Stimulated activated CD4-positive, alpha-beta T cell treated with anti-CD3 and anti-CD28 coated beads, Interleukin-15, amount 100 ng/mL, for 24 hours (primary cell): ENCODE measurements at places on chromosomes 13 and 19.

- DNase-seq, result no peak
These were observed 66.1 kb upstream of the FRY start for GRCh38 chr13:31965361-31966066.

GRCh38 chr19:38773469-38774177, at the start of gene LGALS7:
LGALS7 (minus strand) TSS chr19:38773517; CDS start chr19:38773492, 25 bp downstream.
- DNase-seq, result no peak

- DNase-seq, result no peak
These were observed 16.5 kb downstream of the MIER2 start for GRCh38 chr19:328025-328505.

DNA sequence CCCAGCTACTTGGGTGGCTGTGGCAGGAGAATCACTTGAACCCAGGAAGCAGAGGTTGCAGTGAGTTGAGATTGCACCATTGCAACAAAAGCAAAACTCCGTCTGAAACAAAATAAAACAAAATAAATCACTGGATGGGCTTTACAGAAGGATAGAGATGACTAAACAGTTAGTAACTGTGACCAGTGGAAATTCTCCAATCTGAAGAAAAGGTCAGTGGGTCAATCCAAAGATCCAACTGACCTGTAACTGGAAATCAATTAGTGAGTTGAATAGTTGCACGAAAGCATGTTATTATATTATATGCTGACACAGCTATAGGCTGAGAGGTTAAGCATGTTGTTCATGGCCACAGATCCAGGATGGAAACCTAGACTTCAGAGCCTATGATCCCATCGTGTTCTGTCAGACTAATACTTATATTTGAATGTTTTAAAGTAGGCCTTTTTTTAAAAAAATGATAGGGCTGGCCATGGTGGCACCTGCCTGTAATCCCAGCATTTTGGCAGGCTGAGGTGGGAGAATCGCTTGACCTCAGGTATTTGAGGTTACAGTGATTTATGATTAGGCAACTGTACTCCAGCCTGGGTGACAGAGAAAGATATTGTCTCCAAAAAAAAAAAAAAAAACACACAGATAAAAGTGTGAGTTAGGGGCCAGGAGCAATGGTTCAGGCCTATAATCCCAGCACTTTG, 1.4 kb downstream of the ECH1 start:
- no peak for DNase-seq

GRCh38 chr19:54136864-54137698, 481 bp upstream of the CNOT3 start:
- peak; percentile 99 for DNase-seq

DNA sequence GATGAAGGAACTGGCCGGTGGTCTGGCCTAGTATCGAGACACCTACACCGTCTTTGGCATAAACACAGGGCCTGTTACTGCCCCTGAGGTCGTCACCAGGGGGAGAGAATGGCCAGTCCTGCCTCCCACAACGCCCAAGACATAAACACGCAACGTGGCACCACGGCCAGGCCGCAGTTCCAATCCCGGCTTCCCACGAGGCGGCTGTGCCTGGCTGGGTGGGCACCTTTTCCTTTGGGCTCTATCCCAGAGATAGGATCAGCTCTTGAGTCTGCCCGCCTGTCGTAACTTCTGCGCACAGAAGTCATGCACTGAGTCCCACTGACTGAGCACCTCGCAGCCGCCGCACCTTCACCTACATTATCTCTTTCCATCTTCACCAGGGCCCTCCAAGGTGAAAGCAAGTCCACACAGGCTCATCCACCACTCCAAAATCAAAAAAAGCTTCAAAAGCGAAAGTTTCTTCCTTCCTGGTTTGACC, 1.1 kb downstream of the MIER2 start:
- no peak for DNase-seq

GRCh38 chr13:23749288-23749873, 139.8 kb downstream of the MIPEP start:
- no peak for DNase-seq

DNA sequence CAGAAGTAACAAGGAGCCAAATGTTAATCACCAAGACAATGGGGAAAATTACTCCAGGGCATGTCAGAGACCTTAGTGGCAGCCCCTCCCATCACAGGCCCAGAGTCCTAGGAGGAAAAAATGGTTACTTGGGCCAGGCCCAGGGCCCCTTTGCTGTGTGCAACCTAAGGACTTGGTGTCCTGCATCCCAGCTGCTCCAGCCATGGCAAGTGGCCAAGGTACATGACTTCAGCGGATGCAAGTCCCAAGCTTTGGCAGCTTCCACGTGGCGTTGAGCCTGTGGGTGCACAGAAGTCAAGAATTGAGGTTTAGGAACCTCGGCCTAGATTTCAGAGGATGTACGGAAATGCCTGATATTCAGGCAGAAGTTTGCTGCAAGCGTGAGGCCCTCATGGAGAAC, 46.7 kb downstream of the OR10H4 start:
- no peak for DNase-seq

GRCh38 chr19:5023128-5023571, 54.2 kb downstream of the KDM4B start:
- no peak for DNase-seq

GRCh38 chr13:37443538-37443937, 155.0 kb downstream of the POSTN start:
- no peak for DNase-seq

DNA sequence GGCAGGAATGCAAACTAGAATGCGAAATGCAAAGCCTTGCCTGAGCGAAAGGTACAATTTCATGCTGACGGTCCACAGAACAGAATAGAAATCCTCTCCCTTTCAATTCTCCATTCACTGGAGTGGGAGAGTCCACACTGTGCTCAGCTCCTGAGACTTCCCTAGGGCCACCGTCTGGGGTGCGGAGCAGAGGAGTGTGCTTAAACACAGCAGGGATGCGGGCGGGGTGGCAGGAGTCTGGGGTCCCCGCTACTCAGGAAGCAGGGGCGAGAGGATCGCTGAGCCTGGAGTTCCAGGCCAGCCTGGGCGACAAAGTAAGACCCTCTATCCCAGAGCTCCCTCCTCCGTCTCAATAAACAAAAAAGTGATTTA, 552 bp upstream of the ZNF816 start:
- DNase-seq, result peak; percentile 18

- DNase-seq, result no peak
These were observed 205.9 kb upstream of the MIR17HG start for GRCh38 chr13:91141543-91142061.

GRCh38 chr13:29886446-29886845, 36.0 kb upstream of the UBL3 start:
- peak; percentile 62 for DNase-seq

DNA sequence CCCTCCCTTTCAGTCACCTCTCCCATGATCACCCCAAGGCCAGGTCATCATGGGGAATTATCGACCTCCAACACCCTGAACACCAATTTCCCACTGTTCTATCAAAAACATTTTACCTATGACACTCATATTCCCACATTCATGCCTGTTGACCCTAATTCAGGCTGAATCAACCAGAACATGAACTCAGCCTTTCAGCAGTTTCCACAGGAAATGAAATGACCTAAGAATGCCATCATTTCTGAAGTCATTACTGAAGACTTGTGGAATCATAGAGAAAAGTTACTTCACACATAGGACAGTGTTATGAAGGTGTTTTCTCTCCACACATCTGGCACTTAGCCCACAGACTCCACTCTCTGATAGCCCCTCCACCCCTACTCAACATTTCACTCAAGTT, 29.9 kb upstream of the FAM124A start:
- no peak for DNase-seq

GRCh38 chr19:10243606-10244005, 8.4 kb upstream of the MRPL4 start:
- DNase-seq, result no peak

- no peak for DNase-seq
These were observed 2.1 kb upstream of the HMG20B start for GRCh38 chr19:3570606-3571011.

DNA sequence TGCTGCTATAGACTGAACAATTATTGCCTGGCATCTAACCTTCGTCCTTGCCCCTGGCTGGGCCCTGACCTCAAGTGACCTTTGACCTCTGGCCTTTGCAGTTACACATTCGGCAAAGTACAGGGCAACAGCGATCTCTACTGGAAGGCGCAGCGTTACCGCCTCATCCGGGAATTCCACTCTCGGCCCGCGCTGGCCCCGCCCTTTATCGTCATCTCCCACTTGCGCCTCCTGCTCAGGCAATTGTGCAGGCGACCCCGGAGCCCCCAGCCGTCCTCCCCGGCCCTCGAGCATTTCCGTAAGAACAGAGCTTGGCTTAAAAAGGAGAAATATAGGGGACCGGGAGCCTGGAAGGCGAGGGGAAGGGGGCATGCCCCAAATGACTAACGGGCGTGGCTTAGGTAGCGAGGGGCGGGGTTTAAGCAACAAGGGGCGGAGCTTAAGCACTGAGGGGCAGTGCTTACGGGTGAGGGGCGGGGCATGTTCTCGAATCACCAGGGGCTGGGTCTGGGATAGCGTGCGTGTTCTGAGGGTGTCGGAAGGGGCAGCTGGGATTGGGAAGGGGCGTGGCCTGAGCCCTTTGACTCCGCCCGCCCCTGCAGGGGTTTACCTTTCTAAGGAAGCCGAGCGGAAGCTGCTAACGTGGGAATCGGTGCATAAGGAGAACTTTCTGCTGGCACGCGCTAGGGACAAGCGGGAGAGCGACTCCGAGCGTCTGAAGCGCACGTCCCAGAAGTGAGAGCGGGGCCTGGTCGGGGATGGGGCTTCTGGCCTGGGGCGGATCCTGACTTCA, 52.7 kb downstream of the TRPM4 start:
- peak; percentile 57 for DNase-seq

DNA sequence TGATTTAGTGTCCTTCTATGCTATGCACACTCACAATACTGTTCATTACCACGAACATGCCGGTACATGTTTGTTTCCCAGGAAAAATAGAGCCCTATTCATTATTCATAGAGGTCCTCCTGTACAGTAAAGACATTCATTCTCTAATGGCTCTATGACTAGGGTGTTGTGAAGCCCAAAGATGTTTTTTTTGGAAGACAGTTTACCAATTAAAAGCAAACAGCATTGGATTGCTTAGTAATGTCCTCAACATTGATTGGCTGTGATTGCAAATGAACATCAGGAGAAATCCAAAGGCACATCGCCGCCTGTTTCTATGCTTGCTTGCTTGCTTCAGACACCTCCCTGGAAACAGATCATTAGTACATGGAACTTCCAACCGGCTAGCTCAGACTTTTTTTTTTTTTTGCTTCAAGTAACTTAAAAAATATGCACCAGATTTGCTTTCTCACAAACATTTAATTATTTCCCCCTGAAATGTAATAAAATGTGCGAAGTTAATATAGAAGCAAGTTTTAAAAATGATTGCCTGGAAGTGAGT, 8.8 kb upstream of the GPC6 start:
- no peak for DNase-seq

DNA sequence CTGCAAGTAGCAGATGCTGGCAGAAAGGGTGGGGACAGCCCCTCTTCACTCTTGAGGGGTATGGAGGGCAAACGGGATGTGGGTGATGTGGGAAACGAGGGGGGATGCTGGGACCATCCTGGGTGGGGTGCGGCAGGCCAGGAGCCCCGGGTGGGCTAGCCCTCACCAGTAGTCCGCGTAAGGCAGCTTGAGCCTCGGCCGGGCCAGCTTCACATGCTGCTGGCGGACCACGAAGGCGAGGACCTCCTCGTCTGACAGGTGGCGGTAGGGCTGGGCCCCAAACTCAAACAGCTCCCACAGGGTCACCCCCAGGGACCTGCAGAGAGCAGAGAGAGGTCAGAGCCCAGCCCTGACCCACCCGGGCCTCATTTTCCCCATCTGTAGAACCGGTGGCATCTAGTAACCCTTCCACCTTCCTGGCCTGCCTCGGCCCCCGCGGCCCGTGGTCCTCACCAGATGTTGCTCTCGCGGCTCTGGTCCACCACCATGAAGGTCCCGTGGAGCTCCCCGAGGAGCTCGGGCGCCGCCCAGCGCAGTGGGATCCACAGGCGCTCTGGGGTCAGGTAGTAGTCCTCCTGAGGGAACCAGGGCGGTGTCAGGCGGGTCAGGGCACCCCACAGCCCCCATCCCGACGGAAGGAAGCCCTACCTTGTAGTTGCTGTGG, 10.7 kb downstream of the LMTK3 start:
- no peak for DNase-seq

GRCh38 chr19:45528744-45529419, 21.6 kb downstream of the VASP start:
- DNase-seq, result peak; percentile 36

- no peak for DNase-seq
These were observed 350.0 kb downstream of the DACH1 start for GRCh38 chr13:71517004-71517403.

DNA sequence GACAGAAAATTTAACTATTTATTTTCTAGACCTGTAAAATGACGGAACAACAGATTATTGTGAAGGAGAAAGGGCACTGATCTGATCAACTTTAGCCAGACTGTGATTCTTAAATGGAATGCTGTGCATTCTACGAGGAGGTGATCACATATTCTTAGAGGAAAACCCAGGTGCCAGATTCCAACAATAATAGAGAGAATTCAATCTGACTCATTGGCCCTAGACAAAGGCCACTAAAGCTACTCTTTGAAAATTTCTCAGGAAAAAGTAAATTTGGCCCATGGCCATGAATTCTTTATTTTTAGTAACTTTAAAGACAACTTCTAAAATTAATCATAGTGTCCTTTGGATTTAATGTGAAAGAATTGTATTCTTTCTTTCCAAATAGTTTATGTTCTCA, 58.6 kb upstream of the POSTN start:
- no peak for DNase-seq

DNA sequence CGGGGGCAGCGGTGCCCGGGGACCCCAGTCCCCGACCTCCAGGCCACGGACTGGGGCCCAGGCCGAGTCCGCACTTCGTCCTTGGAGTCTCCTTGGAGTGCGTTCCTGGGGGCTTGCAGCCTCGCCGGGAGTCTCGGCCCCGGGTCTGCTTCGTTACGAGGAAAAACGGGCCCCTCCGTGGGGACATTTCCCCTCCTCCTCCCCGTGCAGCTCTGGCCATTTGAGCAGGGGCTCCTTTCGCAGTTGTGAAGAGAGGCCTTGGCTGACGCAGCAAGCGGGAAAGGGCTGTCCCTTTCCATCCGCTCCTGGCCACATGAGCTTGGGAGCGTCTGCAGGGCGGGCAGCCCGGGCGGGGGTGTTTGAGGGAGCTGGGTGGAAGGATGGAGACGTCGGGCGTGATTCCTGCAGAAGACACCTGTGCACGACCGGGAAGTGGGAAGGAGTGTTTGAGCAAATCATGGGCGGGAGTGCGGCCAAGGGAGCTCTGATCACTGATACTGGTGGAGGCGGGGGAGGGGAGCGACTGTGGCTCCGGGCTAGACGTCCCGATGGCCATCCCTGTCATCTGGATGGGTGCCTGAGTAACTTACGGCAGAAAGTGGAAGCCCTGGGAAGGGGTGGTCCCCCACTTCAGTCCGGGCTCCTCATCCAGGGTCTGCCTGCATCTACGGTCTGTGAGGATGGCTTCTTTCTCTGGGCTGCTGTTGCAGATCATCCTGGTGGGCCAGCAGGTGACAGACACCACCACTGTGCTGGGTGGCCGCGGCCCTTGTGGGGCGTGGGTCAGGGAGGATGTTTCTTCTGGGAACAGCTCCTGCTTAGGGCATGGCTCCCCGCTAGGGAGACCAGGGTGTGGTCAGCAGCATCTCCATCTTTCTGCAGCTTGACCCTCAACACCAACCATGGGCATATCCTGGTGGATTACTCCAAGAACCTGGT, 736 bp downstream of the GPI start:
- DNase-seq, result peak; percentile 41

- DNase-seq, result peak; percentile 31
These were observed 65.1 kb upstream of the ARHGEF7 start for GRCh38 chr13:111049791-111050538.

- no peak for DNase-seq
These were observed 2.3 kb upstream of the LGALS7B start for GRCh38 chr19:38786572-38787265.

- DNase-seq, result no peak
These were observed 6.3 kb upstream of the JUNB start for GRCh38 chr19:12784871-12785430.

- no peak for DNase-seq
These were observed 30.9 kb upstream of the MED4 start for GRCh38 chr13:48125794-48126228.
